GM12865 (cell line): ENCODE measurements at places on chromosomes 4 and X.
A peak's percentile ranks its signal among the peaks of the same experiment; 100 is the strongest.

GRCh38 chrX:54076903-54077302 is 32.6 kb upstream of the PHF8 start:
- DNase-seq: no peak

GRCh38 chrX:139691493-139691842 is 16.5 kb downstream of the MCF2 start:
- no peak for DNase-seq

DNA sequence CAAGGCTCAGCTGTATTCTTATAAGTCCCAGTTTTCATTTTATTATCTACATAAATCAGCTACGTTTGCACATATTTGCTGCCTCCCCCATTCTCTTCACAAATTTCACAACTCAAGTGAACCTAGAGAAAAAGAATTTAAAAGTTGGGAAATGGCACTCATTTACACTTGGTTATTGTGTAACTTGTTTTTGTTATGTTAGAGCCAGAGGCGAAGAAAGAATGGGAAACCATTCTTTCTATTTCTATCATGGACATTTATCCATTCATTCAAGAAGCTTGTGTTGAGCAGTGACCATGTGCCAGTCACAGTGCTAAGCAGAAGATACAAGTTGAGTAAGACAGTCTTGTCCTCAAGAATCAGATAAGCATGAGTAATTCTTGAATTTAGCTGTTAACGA is 13.5 kb downstream of the LIAS start:
- DNase-seq: no peak

DNA sequence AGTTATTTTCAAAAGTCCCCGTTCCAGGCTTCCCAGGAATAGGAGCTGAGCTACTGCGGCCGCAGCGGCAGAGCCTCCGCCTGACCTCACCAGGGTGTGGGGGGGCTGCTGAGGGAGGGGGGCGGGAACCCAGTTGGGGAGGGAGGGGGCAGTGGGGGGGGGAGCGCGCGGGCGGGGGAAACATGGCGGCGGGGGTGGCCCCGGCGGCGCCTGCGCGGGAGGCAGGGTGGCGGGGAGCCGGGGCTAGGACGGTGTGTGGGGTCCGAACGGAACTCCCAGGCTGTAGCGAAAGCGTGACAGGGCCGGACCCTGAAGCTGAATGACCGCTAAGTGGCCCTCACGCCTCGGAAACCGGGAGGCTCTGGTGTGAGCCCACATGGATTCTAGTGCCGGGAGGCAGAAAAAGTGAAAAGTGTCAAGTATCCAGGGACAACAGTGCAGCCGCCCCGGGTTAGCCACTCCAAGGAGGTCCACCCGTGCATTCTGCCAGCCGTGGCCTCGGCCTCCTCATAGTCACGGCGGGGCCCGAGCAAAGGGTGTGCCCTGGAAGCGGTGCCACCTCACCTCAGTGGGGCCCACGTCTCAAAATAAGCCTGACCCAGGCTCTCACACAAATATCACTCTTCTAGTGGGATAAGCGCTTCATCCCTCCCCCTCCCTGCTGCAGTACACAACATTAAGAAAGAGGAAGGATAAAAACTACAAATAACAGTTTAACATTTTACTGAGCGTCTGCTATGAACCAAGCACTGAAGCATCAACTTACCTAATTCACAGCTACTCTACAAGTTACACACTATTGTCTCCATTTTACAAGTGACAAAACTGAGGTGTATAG is at the start of gene KLHL13:
Gene KLHL13, minus strand, starts transcription at position 98 of the 838 bp plus-strand sequence. CDS start 88,337 bp downstream, outside the sequence.
- peak; percentile 39 for DNase-seq

DNA sequence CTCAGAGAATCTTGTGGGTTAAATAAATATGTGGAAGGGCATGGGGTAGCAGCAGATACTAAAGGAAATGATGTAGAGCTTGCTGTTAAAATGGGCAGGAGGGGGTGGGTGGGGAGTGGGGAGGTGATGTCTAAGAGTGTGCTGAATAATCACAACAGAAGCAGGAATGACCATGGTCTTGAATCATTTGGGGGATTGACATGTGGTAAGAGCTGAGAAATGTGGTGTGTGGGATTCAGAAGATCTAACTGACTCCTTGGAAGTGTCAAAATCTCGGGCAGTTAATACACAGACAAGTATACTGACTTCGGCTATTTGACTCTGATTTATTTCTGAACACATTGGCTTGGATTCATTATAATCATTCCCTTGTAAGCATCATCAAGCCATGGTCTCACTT is 6.8 kb downstream of the VGLL1 start:
- no peak for DNase-seq
